ENCODE measurements at places on chromosomes 1 and 21.
A peak's percentile ranks its signal among the peaks of the same experiment; 100 is the strongest.

GRCh38 chr1:108646648-108647269 is 14.1 kb downstream of the HENMT1 start:
- DNase-seq, result peak; percentile 89

- DNase-seq, result no peak
These were observed 12.0 kb upstream of the WNT3A start for GRCh38 chr1:227994632-227995300.

DNA sequence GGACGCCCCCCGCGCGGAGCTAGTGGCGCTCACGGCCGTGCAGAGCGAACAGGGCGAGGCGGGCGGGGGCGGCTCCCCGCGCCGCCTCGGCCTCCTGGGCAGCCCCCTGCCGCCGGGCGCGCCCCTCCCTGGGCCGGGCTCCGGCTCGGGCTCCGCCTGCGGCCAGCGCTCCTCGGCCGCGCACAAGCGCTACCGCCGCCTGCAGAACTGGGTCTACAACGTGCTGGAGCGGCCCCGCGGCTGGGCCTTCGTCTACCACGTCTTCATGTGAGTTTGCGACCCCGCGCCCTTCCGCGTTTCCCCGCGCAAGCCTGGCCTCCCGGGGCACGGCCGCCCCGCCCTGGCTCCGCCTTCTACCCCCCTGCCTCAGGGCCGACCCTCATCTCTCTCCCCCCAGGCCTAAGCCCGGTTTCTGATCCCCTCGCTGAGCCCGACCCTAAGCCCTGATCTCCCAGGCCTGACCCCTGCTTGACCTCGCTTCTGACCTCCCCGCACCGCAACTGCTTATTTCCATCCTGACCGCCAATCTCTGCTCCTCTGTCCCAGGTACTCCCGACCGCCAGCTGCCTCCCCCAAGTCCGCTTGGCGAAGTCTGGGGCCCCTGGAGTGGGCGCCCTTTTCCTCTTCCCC is 669 bp downstream of the KCNQ4 start:
- DNase-seq, result peak; percentile 28

DNA sequence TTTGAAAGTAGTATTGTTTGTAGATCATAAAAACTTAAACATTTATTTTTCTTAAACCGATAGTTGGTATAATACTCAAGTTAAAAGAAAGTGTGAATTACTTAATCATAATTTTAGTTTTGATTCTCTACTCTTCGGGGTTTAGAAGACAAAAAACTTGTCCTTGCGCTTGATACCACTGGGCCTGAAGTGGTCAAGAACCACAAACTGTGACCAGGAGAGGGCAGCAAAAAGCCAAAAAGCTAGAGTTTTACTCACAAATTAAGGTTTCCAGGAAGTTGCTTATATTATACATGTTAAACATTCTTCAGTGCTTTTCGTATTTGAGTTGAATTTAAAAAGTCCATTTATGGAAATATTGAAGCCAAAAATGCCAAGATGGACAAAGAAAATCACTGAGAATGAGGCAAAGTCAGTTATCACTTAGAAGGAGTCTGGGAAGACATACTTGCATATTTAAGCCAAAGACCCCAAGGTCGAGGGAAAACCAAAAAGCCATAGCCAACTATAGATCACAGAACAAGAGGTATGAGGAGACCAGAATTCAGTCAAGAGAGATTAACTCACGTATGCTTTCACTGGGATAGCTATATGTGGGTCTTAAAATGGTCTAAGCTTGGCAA is 34.2 kb downstream of the EFCAB7 start:
- peak; percentile 74 for DNase-seq

GRCh38 chr1:91604632-91605031 is 104.0 kb downstream of the CDC7 start:
- no peak for DNase-seq

DNA sequence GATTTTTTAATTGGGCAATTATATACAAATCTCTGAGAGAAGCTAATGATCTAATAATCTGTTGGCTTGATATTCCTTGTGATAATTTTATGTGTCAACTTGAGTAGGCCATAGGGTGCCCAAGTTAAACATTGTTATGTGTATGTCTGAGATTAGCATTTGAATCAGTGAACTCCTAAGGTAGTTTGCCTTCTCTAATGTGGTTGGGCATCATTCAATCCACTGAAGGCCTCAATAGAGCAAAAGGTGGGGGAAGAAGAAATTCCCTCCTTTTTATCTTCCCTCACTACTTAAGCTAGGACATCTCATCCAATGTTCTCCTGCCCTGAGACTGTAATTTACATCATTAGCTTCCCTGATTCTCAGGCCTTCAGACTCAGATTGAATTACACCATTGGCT is 394.5 kb downstream of the LMO4 start:
- DNase-seq, result no peak

- no peak for DNase-seq
These were observed 9.1 kb upstream of the GPR88 start for GRCh38 chr1:100528871-100529270.

DNA sequence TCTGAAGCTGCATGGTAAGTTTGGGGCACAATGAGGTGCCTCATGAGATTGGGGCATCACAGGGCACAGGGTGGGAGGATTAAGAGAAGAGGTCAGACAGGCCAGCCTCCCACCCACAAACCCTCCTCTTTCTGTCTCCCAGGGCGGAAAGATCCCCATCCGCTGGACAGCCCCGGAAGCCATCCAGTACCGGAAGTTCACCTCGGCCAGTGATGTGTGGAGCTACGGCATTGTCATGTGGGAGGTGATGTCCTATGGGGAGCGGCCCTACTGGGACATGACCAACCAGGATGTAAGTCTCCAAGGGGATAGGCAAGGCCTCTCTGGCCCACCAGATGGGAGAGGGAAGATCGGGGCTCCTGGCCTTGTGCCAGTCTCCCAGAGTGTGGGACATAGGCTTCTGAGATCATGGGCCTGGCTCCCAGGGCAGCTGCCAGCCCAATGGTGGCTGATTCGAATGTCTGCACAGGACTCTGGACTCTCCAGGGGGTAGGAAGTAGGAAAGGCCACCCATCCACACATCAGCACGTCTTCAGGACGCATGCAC is 63.7 kb downstream of the LACTBL1 start:
- DNase-seq, result no peak

DNA sequence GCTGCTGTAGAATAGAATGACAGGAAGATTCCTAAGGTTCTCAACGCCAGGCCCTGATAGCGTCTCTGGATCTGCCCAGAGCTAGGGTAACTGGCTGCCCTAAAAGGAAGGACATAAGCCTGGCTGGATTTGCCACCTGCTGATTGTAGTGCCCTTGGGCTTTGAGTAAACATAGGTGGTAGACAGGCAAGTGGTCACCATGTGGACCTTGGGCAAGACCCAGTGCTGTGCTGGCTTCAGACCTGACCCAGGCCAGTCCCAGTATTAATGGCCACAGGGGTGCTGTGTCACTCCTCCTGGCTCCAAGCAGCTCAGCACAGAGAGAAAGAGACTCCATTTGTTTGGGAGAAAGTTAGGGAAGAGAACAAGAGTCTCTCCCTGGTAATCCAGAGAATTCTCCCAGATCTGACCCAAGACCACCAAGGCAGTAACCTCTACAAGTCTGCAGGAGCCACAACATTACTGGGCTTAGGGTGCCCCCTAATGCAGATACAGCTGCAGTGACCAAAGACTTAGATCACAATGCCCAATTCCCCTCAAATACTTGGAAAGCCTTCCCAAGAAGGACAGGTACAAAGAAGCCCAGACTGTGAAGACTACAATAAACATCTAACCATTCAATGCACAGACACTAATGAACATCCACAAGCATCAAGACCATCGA is 44.5 kb downstream of the PHTF1 start:
- no peak for DNase-seq

DNA sequence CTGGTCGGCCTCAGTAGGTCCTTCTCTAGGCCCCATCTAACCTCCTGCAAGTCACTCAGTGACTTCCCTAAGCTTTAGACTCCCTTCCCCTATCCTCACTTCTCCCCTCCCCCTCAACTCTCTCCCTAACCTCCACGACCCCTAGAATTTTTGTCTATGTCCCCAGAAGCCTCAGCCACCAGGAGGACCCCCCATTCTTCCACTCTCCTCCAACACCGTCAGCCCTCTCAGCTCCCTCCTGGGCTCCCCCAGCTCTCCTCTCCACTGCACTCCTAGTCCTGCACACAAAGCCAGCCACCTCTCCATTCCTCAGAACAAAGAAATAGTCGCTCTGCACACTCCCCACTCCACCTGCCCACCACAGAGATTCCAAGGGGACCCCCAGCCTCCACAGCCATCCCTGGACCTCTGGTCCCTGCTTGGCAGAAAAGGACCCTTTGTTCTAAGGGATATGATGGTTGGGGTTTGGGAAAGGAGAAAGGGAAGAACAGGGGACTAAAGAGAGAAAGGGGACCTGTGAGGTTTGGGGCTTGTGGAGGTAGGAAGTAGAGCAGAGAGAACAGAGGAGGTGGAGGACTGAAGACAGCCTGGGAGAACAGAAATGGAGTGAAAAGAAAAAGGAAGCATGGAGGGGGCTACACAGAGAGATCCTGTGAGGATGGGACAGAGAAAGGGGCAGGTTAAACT is 2.8 kb downstream of the ARHGEF2 start:
- no peak for DNase-seq

GRCh38 chr1:150561254-150561973 is 12.2 kb downstream of the ADAMTSL4 start:
- DNase-seq, result peak; percentile 84

GRCh38 chr1:8858112-8858668 is 20.3 kb downstream of the ENO1 start:
- DNase-seq, result peak; percentile 87

DNA sequence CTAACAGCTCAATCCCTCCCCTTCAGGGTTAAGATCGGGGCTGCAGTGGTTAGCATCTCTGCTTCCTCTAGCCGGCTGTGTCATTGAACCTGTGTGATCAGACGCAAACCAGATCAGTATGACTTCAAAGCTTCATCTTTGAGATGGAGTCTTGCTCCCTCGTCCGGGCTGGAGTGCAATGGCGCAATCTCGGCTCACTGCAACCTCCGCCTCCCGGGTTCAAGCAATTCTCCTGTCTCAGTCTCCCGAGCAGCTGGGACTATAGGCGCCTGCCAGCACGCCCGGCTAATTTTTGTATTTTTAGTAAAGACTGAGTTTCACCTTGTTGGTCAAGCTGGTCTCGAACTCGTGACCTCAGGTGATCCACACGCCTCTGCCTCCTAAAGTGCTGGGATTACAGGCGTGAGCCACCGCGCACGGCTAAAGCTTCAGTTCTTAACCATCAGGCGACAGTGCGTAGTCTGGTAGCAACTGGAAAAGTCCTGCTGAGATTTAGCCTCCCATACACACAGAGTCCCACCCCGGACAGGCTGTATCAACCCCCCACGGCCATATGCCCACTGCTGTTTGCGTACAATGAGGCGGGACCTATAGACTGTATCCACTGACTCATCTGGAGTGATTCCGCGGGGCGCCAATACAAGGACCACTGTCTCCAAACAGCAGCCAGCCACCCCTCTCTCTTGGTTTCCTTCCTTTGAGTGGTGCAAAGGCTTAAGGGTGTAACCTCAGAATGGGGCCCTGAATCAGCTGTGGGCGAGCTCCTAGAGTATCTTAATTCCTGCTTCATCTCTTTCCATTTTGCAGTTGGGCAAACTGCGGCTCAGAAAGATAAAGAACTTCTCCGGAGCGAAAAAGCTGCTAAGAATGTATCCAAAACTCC is 23.3 kb downstream of the CELA3A start:
- peak; percentile 85 for DNase-seq

GRCh38 chr1:183101841-183102276 is 78.6 kb downstream of the LAMC1 start:
- DNase-seq, result no peak

- no peak for DNase-seq
These were observed 51.6 kb downstream of the ZMYM4 start for GRCh38 chr1:35319988-35320713.

Measured in hematopoietic multipotent progenitor cell treated with erythropoietin and hydrocortisone succinate and interleukin-3 and kit ligand, for 6 days (in vitro differentiated cells).